ENCODE measurements at places on chromosomes 1 and 21.

DNA sequence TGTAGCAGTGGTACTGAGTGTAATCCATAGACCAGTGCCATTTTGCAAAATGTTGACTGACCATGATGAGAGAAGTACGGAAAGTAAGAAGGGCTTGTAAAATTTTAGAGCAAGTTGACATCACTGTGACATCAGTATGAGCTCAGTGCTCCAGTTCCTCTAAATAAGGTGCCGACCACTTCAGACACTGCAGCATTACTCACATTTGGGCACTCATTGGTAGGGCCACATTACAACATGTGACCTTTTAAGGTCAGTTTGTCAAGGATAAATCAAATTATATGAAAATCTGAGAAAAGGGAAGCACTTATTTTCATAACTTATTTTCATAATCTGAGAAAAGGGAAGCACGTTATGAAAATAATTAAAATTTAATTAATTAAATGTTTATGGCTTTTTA, 128.0 kb upstream of the ERG start:
- DNase-seq = no peak

DNA sequence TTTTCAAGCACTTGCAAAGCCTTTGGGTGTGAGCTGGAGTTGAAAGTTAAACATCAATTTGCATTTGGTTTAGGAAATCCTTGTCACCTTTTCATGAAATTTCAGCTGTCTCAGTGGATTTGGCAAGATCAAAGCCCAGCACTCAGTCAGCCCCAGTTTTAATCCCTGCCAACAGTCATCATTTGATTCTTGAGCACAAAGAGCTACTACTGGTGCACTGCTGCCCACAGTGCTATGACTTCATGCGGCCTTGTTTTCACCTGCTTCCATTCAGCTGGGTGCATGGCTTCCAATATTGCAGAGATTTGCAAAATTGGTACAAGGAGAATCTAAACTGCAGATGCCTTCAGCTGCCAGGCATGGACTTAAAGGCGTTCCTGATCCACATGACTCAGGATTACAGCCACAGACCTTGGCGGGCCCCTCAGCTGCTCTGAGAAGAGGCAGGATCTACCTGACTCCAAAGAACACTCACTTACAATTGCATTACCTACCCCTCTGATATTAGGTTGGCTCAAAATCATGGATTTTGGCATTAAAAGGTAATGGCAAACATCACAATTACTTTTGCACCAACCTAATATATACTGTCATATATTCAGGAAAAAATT, 259.1 kb downstream of the DSCAM start:
- no peak for DNase-seq

- no peak for DNase-seq
These were observed 502.0 kb downstream of the SMYD3 start for GRCh38 chr1:246005067-246005466.

- no peak for DNase-seq
These were observed 43.5 kb downstream of the DPYD start for GRCh38 chr1:97877307-97877706.

DNA sequence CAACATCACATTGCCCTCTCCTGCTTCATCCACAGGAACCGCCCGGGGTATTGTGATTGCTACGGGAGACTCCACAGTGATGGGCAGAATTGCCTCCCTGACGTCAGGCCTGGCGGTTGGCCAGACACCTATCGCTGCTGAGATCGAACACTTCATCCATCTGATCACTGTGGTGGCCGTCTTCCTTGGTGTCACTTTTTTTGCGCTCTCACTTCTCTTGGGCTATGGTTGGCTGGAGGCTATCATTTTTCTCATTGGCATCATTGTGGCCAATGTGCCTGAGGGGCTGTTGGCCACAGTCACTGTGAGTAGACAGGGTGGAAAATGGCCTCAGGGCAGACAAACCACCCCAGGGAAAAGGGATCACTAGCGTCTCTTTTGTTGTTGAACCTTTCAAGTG, 12.7 kb downstream of the ATP1A4 start:
- no peak for DNase-seq

- DNase-seq = no peak
These were observed 403.1 kb downstream of the RRAGC start for GRCh38 chr1:38456531-38456876.

DNA sequence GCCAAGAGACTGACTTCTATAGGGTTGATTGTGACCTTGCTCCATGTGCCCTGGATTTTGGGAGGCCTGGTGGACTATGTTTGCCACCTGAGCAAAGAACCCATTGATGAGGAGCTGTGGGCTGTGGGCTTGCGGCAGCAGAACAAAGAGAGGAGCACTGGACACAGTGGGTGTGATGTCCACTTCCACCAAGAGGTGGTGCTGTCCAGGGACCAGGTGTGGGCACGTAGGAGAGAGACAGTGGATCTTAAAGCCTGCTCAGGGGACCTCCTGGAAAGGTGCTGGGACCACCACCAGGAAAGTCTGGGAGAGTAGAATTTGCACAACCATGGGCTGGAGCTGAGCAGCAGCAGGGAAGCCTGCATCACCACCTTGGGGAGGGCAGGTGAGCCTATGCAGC, 106.7 kb upstream of the ETS2 start:
- no peak for DNase-seq

DNA sequence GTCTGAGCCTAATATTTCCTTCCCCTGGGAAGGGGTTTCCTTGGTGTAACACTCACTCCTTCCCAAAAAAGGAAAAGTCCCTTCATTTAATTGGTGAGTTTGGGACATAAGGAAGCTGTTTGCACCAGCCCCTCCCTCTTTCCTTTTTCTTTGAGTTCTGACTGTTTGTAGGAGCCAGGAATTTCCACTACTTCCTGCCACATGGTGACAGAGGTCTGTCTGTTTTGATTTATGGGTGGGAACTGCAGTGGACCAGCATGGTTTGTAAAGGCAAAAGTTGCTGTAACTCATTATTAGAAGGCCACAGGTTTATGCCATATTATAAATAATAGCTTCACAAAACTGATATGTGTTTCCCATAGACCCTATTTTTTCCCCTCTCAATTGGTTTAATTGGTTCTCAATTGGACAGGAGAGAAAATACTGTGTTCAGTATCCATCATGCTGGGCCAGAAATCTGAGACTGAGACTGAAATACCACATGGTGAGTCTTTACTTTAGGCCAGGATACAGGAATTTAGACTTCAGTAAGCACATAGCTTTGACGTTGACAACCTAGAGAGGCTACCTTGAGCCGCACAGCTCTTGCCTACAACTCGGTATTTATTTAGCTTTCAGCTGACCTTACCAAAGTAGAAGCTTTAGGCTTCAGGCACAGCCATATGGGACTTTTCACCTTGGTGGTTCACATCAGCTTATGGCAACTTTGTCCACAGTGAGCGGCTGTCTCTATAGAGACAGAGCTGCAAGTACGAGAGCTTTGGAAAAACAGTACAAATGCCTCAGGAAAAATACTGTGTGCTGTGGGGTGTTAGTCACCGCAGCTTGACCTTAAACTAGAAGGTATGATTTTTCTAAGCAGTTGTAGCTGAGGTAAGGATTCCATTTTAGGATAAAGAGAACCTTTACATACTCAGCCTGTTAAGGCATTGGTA, 40.0 kb upstream of the RGS7 start:
- no peak for DNase-seq

- DNase-seq = no peak
These were observed 206.4 kb upstream of the RAB4A start for GRCh38 chr1:229064320-229065168.

- DNase-seq = no peak
These were observed 90.6 kb downstream of the GLUL start for GRCh38 chr1:182301026-182301436.

DNA sequence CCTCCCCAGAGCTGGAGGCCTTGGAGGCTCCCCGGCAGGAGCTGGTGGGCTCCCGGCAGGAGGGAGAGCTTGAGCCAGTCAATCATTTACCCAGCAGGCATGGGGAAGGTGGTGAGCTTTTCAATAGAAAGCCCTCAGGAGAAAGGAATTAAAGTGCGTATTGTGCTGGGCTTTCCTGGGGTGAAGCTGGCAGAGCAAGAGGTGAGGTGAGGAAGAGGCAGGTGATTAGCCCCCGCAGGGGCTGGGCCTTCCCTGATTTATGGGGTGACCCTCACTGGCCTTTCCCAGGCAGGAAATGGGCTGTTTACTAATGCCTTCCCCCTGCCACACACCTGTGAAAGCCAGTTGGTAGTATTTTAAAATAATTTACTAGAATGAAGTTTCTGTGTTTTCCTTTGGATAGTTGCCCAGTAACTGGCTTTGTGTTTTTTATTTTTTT, 25.8 kb downstream of the CLDN14 start:
- DNase-seq = no peak

- DNase-seq = no peak
These were observed 513.6 kb downstream of the PLPP3 start for GRCh38 chr1:56065729-56066128.

DNA sequence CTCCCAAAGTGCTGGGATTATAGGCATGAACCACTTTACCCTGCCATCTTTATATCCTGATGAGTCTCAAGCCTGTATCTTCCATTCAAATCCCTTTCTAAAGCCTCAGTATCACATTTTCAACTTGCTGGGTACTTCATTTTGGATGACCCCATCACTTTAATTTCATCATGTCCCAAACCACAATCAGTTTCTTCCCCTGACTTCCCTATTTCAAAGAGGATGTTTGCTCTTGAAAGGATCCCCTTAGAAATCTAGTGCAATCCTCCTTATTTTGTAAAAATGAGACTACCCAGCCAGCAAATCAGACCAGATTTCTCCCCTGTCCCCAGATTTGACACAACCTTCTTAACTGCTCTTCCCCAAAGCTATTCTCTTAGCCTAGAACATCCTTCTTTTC, 7.0 kb upstream of the TRIT1 start:
- DNase-seq = no peak

GRCh38 chr1:6124341-6124740, 55.8 kb downstream of the CHD5 start:
- no peak for DNase-seq

GRCh38 chr1:28028873-28029654, 59.3 kb downstream of the EYA3 start:
- DNase-seq = no peak

DNA sequence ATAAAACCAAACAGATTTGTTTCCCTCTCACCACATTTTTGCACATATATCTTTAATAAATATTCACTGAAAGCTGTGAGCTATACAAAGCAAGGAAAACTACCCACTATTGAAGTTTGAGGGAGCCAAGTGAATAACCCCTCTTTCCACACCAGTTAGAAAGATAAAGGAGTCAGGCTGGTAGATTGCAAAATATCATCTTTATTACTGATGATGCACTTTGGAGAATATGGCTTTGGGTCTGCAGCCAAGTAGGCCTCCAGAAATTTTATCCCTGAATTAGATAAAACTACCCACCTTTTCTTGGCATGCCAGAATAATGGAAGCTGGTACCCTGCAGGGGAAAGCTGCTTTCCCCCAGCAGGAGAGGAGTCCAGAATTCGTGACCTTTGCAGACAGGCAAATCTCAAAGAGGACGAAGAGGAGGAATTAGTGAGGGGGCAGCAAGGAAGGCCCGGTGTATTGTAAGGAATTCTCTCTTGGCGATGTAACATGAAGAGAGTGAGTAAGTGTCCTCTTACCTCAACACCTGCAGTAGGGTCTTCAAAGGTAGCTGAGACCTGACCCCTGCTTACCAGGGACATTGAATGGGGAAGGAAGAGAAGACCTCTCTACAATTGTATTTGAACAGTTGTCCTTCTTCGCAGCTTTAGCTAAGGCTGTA, 84.7 kb downstream of the LRRC8D start:
- DNase-seq = no peak

GRCh38 chr1:36457691-36458090, 6.5 kb downstream of the MRPS15 start:
- no peak for DNase-seq

DNA sequence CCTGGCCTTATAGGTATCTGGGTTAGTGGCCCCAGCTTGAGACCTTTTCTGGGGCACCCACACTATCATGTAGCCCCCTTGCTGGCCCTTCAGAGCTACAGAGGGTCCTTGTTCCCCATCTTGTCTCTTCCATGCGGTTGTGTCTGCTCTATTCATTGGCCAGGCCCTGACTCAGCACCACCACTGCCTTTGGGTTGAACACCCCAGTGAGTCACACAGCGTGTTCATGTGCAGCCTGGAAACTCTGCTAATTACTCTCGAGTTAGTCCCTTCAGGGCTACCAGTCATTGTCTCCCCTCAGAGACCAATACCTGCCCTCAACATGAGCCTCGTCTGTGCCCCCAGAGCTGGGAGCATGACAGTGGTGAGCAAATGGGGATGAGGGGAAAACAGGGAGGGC, 28.2 kb upstream of the IKBKE start:
- no peak for DNase-seq

GRCh38 chr1:210792250-210793102, 341.5 kb downstream of the KCNH1 start:
- no peak for DNase-seq

DNA sequence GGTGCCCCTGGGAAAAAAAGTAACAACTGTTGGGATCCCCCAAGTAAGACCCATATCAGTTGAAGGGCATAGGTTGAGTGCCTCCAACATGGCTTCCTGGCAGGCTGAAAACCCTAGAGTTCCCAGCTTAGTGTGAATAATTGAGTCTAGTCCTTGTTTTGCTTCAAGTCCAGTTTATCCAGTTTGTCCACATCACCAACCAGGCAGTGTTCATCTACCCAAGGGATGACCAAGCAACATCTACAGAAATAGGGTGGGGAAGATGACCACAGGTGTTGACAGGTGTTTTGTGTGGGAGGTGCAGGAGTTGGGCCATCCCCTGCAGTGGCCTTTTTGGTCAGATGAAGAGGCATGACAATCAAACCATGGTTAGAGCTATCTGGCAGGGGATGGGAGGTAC, 54.3 kb upstream of the ERO1B start:
- no peak for DNase-seq

- no peak for DNase-seq
These were observed 137.1 kb downstream of the AKT3 start for GRCh38 chr1:243712941-243713340.

GRCh38 chr1:102853136-102853535, 255.2 kb downstream of the COL11A1 start:
- no peak for DNase-seq

DNA sequence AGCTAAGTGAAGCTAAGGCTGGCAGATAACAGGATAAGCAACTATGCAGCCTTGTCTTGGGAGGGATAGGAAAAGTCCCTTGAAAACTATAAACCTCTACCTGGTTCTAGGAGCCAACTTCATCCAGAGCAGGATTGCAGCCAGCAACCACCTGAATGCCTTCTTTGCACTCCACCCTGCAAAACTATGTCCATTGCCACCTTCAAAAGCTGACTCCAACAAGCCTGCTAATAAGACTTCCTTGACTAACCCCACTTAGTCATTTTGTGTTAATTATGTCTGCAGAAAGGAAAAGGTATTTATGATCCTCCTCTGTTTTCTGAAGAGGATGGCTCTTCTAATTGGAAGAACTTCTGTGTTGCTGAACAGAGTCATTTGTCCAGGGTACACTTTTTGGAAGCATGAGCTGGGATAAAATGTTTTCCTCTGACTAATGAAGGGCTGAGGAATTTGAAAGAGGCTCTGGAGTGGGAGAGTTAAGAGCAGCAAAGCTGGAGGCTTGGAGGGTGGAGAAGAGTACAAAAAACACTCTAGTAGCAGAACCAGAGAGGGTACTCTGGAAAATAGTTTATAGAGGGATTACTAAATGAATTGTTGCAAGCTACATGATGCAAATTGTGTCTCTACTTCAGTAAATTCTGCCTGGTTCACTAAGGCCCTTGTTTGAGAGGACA, 9.6 kb upstream of the RIMKLA start:
- DNase-seq = no peak

GRCh38 chr1:101235216-101235695, 1.6 kb upstream of the S1PR1 start:
- DNase-seq = no peak
